ENCODE measurements at places on chromosomes 7 and 10. TPM values are rescaled to one million over a fixed set of nuclear protein-coding genes. Genes with fewer than 3 reads are reported as not detected.

The JCAD gene
- 0.07 TPM for total RNA-seq

The SHTN1 gene
- total RNA-seq: 0.88 TPM

The STEAP2 gene
- total RNA-seq: not detected

- no peak overlapping the region for H3K4me3 ChIP-seq
- H3K4me1 ChIP-seq: peaks cover 12% of the 10 kb centered on the region
- no peak for DNase-seq
- peaks cover 34% of the 10 kb centered on the region for H3K36me3 ChIP-seq
- no peak overlapping the region for H3K27ac ChIP-seq
- no peaks in the 10 kb centered on the region for H3K27me3 ChIP-seq
These were observed 4.8 kb downstream of the NHLRC2 start for GRCh38 chr10:113859261-113859660.

GRCh38 chr10:4334871-4335270 is 491.1 kb upstream of the AKR1E2 start:
- H3K27me3 ChIP-seq: no peaks in the 10 kb centered on the region
- no peak overlapping the region for H3K27ac ChIP-seq
- H3K36me3 ChIP-seq: no peaks in the 10 kb centered on the region

DNA sequence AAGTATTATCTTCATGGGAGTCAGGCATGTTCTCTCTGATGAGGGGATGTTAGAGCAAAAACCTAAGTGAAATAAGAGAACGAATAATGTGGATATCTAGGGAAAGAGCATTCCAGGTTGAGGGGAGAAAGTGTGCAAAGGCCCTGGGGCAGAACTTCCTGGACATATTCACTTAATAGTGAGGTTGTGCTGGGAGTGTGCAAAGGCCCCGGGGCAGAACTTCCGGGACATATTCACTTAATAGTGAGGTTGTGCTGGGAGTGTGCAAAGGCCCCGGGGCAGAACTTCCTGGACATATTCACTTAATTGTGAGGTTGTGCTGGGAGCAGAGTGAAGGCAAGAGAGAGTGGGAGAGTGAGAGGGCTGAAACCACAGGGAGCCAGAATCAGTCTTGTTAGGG is 11.8 kb downstream of the PON1 start:
- no peak overlapping the region for H3K27ac ChIP-seq
- no peaks in the 10 kb centered on the region for H3K27me3 ChIP-seq
- H3K36me3 ChIP-seq: no peaks in the 10 kb centered on the region
- DNase-seq: no peak
